DMS153 (cell line): ENCODE measurements at places on chromosomes 2 and 18.

- DNase-seq, result no peak
These were observed 23.3 kb downstream of the RHOB start for GRCh38 chr2:20470211-20470610.

- no peak for DNase-seq
These were observed 36.5 kb upstream of the TNFRSF11A start for GRCh38 chr18:62288665-62289008.

DNA sequence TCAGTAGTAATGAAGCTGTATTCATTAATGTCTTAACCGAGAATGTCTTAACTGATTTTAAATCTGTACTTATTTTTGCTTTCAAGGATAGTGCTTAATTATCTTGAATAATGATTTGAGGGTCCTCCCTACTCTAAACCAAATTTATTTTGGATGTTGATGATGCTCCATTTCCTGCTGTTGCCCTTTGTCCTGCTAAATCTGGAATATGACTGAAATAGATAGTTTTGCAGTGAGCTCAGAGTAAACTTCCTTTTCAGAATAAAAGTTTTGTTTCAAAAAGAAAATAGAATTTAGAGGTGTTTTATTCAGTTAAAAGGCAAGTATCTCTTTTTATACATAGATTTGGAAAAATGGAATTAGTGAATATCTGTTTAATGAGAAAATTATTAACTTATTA lies 8.1 kb downstream of the NBEAL1 start:
- DNase-seq, result no peak

GRCh38 chr2:106193690-106193976 lies 468 bp downstream of the UXS1 start:
- no peak for DNase-seq

GRCh38 chr2:233012301-233012971 lies 620 bp downstream of the NGEF start:
- no peak for DNase-seq

- peak; percentile 43 for DNase-seq
These were observed at the start of gene SATB2 for GRCh38 chr2:199457147-199458008. Gene SATB2 (minus strand): TSS chr2:199457939. CDS start chr2:199456037, 1,902 bp downstream.

GRCh38 chr18:57404345-57404744 lies 30.8 kb upstream of the ONECUT2 start:
- no peak for DNase-seq

DNA sequence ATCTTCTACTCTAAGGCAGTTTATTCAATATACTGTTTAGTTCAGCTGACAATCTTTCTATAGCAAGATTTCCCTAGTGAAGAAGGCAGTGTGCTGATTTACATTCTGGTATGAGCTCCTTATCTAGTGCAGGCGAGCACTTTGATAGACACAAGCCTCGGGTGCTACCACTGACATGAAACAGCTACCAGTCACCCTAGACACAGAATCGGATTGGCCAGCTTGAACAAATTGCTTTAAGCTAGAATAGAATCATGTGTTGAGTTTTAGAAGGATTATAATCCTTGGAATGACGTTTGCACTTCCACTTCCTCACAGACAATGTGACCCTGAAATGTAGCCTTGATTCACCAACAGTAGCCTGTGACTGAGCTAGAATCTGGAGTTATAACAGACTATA lies 394.0 kb downstream of the EPHA4 start:
- DNase-seq, result no peak

DNA sequence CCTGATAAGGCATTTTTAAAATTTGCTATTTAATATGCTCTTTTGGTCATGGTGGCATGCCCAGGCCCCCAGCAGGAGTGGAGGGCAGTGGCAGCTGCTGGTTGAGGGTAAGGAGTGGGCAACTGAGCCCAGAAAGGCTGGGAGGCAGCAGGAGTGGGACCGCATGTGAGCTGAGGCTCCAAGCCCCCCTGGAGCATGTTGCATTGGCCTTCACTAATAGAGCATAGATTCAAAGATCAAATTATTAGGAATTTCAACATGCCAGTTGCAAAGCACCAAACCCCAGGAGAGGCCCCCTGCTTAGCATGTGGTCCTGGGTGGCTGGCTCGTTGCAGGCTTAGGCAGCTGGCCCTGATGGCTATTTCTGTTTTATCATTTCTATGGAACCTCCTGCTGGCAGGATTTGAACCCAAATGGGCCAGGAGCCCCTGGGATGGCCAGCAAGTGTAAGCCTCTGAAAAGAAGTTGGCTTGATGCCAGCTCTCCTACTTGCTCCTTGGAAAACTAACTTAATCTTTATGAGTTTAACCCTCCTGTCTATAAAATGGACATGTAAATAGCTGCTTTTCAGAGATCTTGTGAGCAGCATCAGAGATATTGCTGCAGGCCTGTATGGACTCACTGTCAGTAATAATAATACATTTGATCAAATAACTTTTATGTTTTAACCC lies 42.1 kb upstream of the TMEM131 start:
- DNase-seq, result no peak

- no peak for DNase-seq
These were observed 13.6 kb upstream of the ZSCAN30 start for GRCh38 chr18:35303610-35304009.

- DNase-seq, result no peak
These were observed 3.1 kb downstream of the RBFA start for GRCh38 chr18:80037300-80037699.

GRCh38 chr2:170255971-170256370 lies 78.0 kb downstream of the MYO3B start:
- no peak for DNase-seq

- no peak for DNase-seq
These were observed 794 bp downstream of the GKN2 start for GRCh38 chr2:68951899-68952298.

- no peak for DNase-seq
These were observed at the start of gene EFEMP1 for GRCh38 chr2:55923091-55923981. Gene EFEMP1 (minus strand): TSS chr2:55923782. CDS start chr2:55922440, 1,342 bp downstream.

GRCh38 chr2:152486737-152487400 lies 151.9 kb downstream of the FMNL2 start:
- no peak for DNase-seq

DNA sequence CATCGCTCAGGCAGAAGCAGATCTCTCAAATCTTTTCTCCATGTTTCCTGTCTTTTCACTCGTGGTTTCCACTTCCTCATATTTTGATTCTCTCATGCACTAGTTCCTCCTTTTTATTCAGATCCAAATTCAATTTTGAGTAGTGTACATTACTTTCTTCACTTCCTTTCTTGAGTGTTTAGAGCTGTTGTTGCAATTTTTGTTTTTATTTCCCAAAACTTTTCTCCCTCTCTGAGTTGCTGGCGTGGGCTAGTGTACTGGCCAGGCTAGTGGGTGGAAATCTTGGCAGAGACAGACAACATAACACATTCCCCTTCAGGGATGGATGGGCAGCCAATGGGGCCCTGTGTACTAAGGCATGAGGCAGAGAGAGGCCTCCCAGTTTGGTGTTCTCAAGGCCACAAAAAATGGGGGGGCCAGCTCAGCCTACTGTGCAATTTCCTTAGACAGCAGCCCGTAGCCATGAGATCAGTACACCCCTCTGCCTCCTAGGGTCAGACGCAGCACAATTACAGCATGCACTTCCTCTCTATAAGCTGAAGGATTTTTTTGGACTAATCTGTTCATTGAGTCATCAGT lies 145.1 kb upstream of the PID1 start:
- no peak for DNase-seq
